ENCODE measurements at places on chromosomes 4 and X. TPM values are rescaled to one million over a fixed set of nuclear protein-coding genes. Genes with fewer than 3 reads are reported as not detected.

Gene ADH1B
- 1.2 TPM for total RNA-seq

DNA sequence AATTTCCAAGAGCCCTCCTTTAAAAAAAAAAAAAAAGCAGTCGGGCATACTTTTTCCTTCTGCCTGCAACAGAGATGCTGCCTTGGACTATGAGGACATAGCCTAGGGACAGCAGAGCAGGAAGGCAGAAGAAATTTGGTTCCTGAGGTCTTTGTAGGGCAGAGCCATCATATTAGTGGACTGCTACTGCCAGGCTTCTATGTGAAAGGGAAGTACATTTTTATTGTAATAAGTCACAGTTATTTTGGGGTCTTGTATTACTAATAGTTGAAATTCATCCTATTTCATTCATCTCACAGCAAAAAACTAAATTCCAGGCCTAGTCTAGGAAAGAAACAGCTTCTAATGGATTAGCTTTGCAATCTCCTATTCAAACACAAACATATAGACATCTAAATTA lies 211.2 kb downstream of the NSUN7 start:
- DNase-seq: no peak
- H3K27ac ChIP-seq: no peak overlapping the region
- H3K4me1 ChIP-seq: no peaks in the 10 kb centered on the region
- no peak overlapping the region for H3K4me3 ChIP-seq

Gene UGT2B10
- 148 TPM for total RNA-seq

Gene C4orf51
- not detected for total RNA-seq

- H3K4me3 ChIP-seq: no peak overlapping the region
- no peak for DNase-seq
- no peaks in the 10 kb centered on the region for H3K27me3 ChIP-seq
- no peaks in the 10 kb centered on the region for H3K36me3 ChIP-seq
- no peaks in the 10 kb centered on the region for H3K4me1 ChIP-seq
Measured at GRCh38 chrX:13364230-13364857, 44.5 kb upstream of the ATXN3L start.

Measured in HepG2 (cell line).